Left forelimb (tissue), 1 donor: ENCODE measurements at places on chromosomes 2 and 18.

DNA sequence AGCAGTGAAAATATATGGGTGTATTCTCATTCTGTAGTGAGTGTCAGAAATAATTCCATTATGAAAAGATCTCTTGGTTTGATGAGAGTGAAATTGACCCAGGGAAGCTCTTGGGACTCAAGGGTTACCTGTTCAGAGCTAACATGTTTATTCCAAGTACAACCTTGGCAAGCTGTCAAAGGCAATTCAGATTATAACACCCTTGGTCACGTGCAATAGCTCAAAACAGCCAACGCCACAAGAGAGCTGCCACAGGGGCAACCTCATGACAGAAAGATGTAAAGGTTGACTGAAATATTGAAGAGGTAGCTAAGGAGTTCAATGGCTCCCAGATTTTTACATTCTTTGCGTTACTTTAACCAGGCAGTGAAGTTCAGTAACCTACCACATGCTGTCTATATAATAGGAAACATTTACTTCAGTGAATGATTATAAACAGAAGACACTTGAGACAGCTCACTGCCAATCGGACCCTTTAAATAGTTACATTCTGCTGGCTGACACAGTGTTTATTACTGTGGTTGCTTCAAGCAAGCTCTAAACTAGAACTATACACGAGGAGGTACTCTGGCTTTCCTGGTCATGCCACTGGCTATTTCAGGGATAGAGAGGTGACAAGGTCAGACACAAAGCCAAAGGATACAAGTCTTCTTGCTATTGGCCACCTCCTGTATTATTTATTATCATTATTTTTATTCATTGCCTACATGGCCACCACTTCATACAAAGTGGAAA, 187.3 kb downstream of the PID1 start:
- DNase-seq = no peak

DNA sequence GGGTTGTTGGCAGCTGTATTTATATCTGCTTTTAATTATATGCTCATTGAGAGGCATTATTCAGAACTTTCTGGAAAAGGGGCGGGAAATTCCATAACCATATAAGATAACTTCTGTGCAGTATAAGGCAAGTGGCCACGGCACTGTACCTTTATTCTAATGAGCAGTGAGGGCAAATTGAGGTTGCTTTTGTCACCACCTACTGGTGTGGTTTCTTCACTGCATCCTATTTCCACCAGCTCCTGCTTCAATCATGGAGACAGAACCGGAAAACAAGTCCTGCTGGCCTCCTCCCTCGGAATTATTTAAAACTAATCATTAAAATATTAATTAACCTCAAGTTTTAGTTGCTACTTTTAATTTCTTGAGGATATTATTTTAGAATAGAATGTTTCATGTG, 759.4 kb downstream of the CBLN2 start:
- no peak for DNase-seq

- no peak for DNase-seq
Observed at GRCh38 chr2:45669032-45669486, 17.6 kb downstream of the PRKCE start.

DNA sequence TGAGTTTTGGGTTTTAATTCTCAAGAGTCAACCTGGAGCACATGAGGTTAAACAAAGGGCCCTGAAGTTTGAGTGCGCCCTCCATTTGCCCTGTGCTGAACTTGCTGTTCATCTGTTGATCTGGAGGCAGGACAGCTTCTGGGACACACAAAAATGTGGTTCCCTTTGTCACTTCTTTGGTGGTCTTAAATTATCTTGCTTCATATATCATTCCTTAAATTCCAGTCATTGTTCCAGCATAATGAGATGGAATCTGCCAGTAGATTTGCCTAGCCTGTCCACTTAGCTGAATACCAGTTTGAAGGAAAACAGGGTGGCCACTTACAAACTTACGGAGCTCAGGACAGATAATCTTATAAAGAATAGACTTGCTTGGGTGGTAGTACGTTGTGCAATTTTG, 916 bp downstream of the CETN1 start:
- no peak for DNase-seq

DNA sequence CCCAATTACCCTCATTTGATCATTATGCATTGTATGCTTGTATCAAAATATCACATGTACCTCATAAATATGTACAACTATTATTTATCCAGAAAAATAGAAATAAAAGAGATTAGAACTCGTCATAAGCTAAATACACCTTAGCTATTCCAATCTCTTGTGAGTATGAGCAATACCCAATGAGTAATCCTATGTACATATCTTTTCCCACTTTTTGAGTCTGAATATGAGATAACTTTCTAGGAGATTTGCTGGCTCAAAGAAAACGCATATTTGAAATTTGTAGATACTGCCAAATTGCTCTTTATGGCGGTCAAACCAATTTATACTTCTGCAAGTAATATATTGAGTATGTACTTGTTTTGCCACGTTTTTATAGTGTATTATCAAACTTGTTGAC, 24.1 kb downstream of the PRKD3 start:
- no peak for DNase-seq

DNA sequence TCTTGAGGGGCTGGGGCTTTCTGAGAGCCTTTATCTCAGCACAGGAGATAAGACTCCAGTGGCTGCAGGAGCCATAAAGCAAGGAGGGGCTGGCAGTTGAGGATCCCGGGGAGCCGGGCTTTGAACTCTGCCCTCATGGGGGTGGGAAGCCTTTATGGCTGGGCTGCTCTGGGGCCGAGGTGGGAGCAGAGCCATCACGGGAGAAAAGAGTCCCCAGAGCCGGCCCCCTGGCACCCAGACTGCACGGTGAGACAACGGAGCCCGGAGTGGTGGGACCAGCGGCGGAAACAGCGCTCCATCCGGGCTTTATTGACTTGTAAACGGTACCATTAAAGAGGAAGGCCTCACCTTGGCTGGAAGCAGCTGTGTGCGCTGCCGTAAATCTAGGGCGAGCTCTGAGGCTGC, 162.6 kb downstream of the MYCN start:
- no peak for DNase-seq

- DNase-seq = no peak
Observed at GRCh38 chr2:160628811-160629210, 135.2 kb upstream of the RBMS1 start.

DNA sequence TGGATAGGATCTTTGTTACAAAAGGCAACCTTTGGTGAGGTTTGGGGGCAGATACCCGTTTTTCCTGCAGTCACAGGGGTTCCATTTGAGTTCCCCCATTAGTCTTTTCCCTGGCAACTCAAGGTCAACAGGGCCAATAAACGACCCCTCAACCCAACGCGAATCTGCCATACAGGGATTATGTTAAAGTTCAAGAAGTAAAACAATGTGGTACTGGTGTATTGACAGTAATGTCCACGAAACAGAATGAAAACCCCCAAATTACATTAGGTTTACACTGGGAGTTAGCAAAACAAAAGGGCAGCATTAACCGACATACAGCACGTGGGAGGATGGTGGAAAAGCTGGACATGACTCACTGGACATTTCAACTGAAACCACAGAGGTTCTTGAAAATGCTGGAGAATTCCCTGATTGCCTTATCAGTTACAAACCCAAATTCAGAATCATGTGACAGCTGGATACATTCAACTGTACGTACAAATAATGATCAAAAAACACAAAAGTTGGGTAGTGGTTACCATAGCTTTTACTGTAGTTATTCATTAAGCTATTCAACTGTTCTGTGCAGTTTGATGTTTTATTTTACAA, 4.9 kb upstream of the IMP4 start:
- DNase-seq = no peak

GRCh38 chr2:183057333-183057985, 19.2 kb upstream of the NCKAP1 start:
- no peak for DNase-seq

DNA sequence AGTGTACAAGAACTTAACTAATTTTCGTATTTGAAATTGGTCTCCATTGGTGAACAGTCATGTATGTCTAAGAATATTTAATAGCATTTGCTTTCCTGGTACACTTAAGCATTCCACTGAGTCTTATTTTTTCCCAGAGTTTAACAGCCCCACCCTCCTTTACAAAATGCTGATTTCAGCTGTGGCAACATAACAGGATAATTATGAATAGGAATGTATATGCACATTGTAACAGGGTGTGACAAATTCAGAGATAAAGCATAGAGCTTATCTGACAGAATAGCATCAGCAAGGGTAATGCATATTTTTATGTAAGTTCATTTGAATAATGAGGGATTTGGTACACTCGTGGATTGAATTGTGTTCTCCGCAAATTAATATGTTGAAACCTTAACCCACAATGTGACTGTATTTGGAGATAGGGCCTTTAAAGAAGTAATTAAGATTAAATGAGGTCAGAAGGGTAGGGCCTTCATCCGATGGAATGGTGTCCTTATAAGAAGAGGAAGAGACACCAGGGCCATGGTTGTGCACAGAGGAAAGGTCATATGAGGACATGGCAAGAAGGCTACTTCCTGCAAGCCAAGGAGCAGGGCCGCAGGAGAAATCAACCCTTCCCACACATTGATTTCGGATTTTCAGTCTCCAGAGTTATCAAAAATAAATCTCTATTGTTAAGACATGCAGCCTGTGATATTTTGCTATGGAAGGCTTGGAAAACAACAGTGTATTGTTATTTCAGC, 439.7 kb upstream of the CDH20 start:
- no peak for DNase-seq

- DNase-seq = no peak
Observed at GRCh38 chr2:134445985-134446382, 192.1 kb downstream of the MGAT5 start.

- no peak for DNase-seq
Observed at GRCh38 chr2:9010866-9011265, 7.4 kb upstream of the MBOAT2 start.

GRCh38 chr2:163370169-163370886, 365.5 kb downstream of the FIGN start:
- no peak for DNase-seq

DNA sequence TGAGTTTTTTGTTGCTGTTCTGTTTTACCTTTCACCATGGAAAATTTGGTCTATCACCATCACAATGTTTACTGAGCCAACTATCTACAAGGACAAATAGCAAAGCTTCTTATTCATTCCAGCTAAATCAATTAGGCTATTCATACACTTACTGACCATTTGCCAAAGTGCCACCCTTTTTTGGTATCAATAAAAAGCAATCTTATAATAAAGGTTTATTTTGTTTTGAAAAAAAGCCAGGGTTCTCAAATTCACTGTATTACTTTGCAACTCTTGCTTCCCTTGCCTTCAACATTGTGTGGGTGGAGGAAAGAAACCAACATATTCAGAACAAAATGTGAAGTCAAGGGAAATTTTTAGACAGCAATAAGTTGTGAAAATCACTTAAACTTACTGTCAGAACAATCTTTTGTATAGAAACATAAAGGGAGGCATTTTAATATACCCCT, 15.3 kb downstream of the PELI1 start:
- DNase-seq = no peak

DNA sequence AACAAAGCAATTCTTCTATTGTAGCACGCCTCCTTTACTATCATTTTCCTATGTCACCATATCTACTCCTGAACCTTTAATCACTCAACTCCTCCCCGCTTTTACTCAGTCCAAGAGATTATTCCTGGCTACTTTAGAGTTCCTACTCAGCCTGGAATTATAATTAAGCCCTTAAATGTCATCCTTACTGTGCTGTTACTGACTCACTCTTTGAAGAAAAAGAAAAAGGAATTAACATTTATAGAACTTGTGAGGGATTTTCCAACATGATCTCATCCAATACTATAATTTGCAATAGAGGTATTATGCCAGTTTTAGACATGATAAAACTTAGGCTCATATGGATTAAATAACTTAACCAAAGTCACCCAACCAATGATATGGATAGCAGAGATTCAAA, 61.7 kb downstream of the CCDC88A start:
- no peak for DNase-seq

- DNase-seq = peak; percentile 44
Observed at GRCh38 chr2:232473467-232473890, 14.2 kb downstream of the ECEL1 start.

- DNase-seq = no peak
Observed at GRCh38 chr2:237616373-237616733, 11.0 kb upstream of the LRRFIP1 start.

DNA sequence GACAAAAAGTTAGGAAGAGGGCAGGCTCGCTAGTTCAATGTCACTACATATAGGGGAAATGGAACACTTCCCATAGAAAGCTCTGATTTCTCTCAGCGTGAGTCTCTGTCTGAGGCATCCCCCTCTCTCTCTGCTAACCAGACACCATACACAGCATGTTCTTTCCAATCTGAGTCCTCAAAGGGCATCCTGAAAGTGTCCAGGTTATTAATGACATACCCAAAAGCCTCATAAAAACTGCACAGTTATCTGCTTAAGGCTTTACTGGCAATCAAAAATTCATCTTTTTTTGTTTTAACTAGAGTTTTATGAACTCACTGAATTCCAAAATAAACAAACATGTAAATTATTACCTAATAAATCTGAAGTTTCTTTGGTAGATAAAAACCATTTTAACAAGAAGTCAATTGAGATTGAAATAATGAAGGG, 137.4 kb downstream of the AFF3 start:
- DNase-seq = no peak

DNA sequence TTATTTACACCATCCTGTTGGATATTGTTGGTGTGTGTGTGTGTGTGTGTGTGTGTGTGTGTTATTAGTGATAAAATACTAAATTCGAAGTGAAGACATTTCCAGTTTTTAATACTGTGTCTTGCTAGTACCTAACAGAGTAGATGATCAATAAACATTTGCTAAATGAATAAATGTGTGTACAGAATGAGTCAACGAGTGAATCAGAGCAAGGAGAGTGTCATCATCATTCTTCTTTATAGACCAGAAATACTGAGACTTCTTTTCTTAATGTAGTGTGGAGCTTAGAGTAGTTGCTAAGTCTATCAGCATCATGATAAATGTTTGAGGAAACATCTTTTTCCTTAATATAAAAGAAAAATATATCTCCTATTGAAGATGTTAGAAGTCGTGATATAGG, 169.7 kb upstream of the SATB2 start:
- DNase-seq = no peak

GRCh38 chr2:228268301-228268700, 86.8 kb upstream of the SPHKAP start:
- no peak for DNase-seq

- no peak for DNase-seq
Observed at GRCh38 chr2:101699755-101700461, 2.4 kb downstream of the MAP4K4 start.

- no peak for DNase-seq
Observed at GRCh38 chr2:211822686-211823335, 715.8 kb downstream of the ERBB4 start.

DNA sequence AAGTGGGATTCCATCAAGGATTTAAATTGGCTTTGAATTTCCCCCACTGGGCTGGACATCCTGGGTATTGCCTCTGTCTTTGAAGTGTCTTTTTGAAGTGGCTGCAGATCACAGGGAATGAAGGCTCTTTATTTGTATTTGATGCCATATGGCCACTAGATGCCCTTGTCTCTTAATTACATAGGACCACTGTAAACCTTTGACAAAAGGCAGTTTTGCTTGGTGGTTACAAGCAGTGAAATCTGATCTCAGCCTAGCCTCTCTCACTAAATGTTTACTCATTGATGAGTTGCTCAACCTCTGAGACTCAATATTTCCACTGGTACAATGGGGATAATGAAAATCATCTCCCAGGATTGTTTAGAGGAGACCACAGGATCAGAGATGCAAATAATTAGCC, 102.2 kb downstream of the INSIG2 start:
- no peak for DNase-seq

GRCh38 chr2:113218283-113219091, 44.7 kb downstream of the PSD4 start:
- no peak for DNase-seq

GRCh38 chr2:178530625-178531142, 50.4 kb downstream of the PLEKHA3 start:
- no peak for DNase-seq
